ENCODE measurements at places on chromosomes 2 and 18.

- DNase-seq: no peak
These were observed 2.9 kb downstream of the SERTAD2 start for GRCh38 chr2:64650722-64651338.

DNA sequence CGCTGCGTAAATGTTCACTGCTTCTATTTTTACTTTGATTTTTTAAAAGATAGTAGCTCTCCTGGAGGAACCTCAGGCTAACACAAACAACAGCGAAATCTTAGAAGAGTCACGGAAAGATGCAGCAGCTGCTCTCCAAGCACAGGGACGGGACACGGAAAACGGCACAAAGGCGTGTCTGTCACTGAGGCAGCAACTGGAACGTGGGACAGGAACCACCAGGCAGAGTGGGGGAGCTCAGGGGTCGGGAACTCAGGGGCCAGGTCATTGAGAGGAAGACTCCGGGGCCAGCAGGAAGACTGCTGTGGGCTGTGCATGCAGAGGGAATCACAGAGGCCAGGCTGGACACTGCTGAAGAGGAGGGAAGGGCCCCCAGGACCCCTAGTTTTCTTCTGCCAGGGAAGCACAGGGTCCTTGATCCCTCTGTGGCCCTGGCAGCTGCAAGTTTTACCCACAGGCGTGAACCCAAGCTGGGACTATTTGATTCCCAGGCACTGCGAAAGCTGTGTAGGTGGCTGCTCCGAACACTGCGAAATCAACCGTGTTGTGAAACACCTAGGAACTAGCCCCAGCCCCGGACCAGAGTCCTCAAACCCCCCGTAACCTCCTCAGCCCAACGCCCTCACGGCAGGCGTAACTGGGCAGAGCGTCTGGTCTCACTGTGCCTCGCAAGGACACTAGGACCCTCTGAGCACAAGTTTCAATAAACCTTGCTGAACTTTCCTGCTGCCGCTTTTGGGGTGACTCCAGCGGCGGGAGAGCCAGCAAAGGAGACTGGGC, 263.0 kb downstream of the EIPR1 start:
- no peak for DNase-seq

DNA sequence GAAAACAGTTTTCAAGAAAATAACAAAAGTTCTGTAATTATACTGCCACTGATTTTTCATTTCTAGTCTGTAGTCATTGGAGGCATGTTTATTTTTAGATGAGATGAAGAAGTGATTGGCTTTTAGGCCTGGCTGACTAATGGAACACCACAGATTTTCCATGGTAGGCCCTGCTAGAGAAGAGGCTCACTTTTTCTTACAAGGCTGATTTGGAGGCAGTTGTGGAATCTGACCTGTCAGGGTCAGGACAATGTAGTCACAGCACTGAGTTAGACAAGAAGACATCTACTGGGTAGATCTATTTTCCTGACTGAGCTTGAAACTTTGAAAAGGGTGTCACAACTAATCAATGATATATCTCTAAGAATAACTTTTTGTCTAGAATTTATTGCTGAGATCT, 43.9 kb downstream of the KDM3A start:
- DNase-seq: no peak

DNA sequence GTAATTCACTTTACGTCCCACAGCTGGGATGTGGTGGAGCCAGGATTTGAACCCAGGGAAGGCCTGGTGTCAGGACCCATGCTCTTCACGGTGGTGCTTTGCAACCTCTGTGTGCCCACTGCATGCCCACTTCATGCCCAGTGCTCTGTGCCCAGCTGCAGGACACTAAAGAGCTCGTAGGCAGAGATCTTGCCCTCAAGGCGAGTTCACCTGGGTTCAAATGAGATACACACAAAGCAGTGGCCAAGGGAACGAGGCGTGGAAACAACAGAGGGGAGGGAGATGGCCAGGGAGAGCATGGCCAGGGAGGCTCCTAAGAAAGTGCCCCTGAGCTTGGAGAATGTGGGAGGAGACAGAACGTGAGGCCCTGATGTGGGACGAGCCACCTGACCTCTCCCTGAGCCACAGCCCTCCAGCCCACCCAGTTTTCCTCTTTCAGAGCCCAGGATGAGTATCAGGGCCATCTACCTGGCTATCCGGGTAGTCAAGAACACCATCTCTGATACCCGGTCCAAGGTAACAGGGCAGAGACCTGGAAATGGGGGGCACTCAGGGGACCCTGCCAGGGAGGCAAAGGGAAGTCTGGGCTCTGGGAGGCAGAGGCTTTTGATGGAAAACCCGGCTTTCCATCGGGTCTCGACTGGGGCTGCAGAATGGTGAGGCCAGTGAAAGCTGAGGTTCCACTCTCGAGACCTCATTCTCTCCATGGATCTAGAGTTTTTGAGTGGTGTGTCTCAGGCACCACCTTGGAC, 20.4 kb downstream of the MROH2A start:
- DNase-seq: no peak

- DNase-seq: no peak
These were observed 67.6 kb upstream of the ETAA1 start for GRCh38 chr2:67329513-67329912.
